Left lung (tissue), 14 donors: ENCODE measurements at places on chromosomes 13 and 19. TPM values are rescaled to one million over a fixed set of nuclear protein-coding genes. Genes with fewer than 3 reads are reported as not detected.

DNA sequence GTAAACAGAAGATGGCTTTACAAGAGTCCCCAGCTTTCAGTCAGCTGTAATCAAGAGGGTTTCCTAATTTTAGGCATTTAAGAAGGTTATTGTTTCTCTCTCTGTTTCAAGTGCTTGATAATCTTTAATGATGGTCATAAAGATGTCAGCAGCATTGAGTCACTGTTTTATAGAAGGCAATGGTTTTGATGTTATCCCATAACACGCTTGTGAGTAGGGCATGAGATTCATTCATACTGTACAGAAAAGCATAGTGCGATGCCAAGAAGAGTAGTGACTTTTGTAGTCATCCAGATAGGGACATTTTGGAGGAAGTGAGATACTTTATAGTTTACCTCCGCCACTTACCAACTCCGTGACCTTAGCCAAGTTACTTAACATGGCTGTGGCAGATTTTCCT is 364.2 kb upstream of the SLC10A2 start:
- no peaks in the 10 kb centered on the region for H3K27me3 ChIP-seq
- no peaks in the 10 kb centered on the region for H3K36me3 ChIP-seq
- DNase-seq: no peak
- H3K27ac ChIP-seq: no peak overlapping the region

DNA sequence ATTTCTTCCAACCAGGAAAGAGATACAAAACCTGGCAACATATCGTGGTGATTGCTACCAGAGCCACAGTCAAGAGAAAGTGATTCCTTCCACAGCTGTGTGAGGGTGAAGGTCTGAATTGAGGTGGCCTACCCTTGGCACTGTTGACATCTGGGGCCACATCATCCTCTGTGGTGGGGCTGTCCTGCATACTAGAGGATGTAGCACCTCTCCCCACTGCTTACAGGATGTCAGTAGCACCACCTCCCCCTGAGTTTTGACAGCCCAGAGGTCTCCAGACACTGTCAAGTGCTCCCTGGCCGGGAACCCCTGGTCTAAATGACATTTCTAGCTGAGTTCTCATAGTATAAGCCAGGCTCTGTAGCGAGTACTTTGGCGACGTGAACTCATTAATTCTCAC is 15.5 kb downstream of the PTGER1 start:
- no peak overlapping the region for H3K27ac ChIP-seq
- no peaks in the 10 kb centered on the region for H3K27me3 ChIP-seq
- no peaks in the 10 kb centered on the region for H3K36me3 ChIP-seq
- no peaks in the 10 kb centered on the region for H3K4me1 ChIP-seq

Gene PGLYRP1
- total RNA-seq: 0.38 TPM

- H3K27me3 ChIP-seq: no peaks in the 10 kb centered on the region
- peaks cover 3% of the 10 kb centered on the region for H3K4me1 ChIP-seq
- H3K27ac ChIP-seq: no peak overlapping the region
- no peak overlapping the region for H3K4me3 ChIP-seq
- H3K36me3 ChIP-seq: no peaks in the 10 kb centered on the region
These were observed 80.4 kb downstream of the LRCH1 start for GRCh38 chr13:46633416-46633815.

Gene BST2
- total RNA-seq: 104 TPM

GRCh38 chr13:92187378-92187989 is 789.1 kb downstream of the GPC5 start:
- H3K27me3 ChIP-seq: no peaks in the 10 kb centered on the region
- no peak overlapping the region for H3K4me3 ChIP-seq
- no peaks in the 10 kb centered on the region for H3K4me1 ChIP-seq

- H3K27ac ChIP-seq: peak overlapping the region; percentile 74
- peak overlapping the region; percentile 3 for H3K4me3 ChIP-seq
- no peaks in the 10 kb centered on the region for H3K27me3 ChIP-seq
- no peaks in the 10 kb centered on the region for H3K36me3 ChIP-seq
- DNase-seq: peak; percentile 66
These were observed 19.7 kb downstream of the CEACAM16 start for GRCh38 chr19:44718441-44719261.

GRCh38 chr13:49953560-49953959 is 17.4 kb upstream of the SPRYD7 start:
- H3K36me3 ChIP-seq: no peaks in the 10 kb centered on the region
- no peak overlapping the region for H3K4me3 ChIP-seq
- DNase-seq: no peak
- H3K27me3 ChIP-seq: no peaks in the 10 kb centered on the region
- no peak overlapping the region for H3K27ac ChIP-seq

Gene NCR1
- total RNA-seq: 2.6 TPM

DNA sequence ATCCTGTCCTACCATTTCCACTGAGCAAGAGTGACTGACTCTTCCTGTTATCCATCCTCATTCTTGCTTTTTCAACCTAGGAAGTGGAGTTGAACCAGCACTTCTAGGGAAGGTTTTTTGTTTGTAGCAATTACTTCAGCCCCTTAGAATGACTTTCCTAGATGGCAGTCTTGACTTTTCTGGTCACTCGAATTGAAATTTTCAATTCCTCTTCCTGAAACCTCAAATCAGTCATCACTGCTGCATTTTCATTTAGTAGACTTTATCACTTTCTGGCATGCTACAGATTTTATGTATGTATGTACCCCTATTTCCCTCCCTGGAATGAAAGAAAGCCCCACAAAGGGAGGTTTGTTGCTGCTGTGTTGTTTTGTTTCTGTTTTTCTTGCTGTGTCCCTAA is 915.9 kb downstream of the PCDH17 start:
- H3K36me3 ChIP-seq: no peaks in the 10 kb centered on the region
- H3K4me3 ChIP-seq: no peak overlapping the region
- H3K4me1 ChIP-seq: no peaks in the 10 kb centered on the region
- DNase-seq: no peak
- no peaks in the 10 kb centered on the region for H3K27me3 ChIP-seq
- no peak overlapping the region for H3K27ac ChIP-seq

Gene LRRC25
- total RNA-seq: 53.7 TPM

Gene IRGC
- total RNA-seq: not detected

- H3K36me3 ChIP-seq: no peaks in the 10 kb centered on the region
- peak overlapping the region; percentile 20 for H3K27ac ChIP-seq
- H3K27me3 ChIP-seq: peaks cover 4% of the 10 kb centered on the region
These were observed 2.4 kb upstream of the RGL3 start for GRCh38 chr19:11421371-11422098.

Gene LINGO3
- not detected for total RNA-seq

GRCh38 chr19:54893406-54893805 is 12.5 kb upstream of the NCR1 start:
- peaks cover 39% of the 10 kb centered on the region for H3K36me3 ChIP-seq
- no peaks in the 10 kb centered on the region for H3K4me1 ChIP-seq
- no peaks in the 10 kb centered on the region for H3K27me3 ChIP-seq
- no peak overlapping the region for H3K4me3 ChIP-seq

DNA sequence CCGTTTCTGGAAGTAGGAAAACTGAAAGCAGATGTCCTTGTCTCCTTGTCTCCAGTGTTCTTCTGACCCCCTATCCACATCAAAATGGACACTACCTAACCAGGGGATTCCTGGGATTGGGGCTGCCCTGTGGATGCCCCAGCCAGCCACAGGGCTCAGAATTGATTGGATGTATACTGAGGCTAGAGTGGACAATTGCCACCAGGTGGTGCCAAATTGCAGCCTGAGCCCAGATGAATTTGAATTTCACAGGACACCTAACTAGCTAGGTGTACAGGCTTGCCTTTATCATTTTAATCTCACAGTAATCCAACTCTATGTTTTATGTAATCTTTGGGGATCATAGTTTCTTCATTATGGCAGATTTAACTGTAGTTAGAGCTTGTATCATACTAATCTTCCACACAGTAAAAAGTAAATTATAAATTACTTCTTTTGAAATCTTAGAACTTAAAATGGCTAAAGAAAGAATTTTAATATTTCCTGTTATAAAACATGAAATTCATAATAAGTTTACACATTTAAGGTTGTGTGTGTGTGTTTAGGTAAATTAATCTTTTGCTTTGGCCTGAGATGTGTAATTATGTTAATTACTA is 58.0 kb downstream of the PIBF1 start:
- H3K27me3 ChIP-seq: no peaks in the 10 kb centered on the region
- no peak overlapping the region for H3K27ac ChIP-seq
- no peak overlapping the region for H3K4me3 ChIP-seq
- peak; percentile 40 for DNase-seq
- H3K36me3 ChIP-seq: no peaks in the 10 kb centered on the region
- H3K4me1 ChIP-seq: no peaks in the 10 kb centered on the region

GRCh38 chr13:65461590-65461989 is 1768.5 kb downstream of the PCDH9 start:
- no peaks in the 10 kb centered on the region for H3K27me3 ChIP-seq
- H3K4me1 ChIP-seq: no peaks in the 10 kb centered on the region
- no peak overlapping the region for H3K4me3 ChIP-seq
- H3K27ac ChIP-seq: no peak overlapping the region
- no peaks in the 10 kb centered on the region for H3K36me3 ChIP-seq

- H3K27me3 ChIP-seq: no peaks in the 10 kb centered on the region
- no peak for DNase-seq
- no peaks in the 10 kb centered on the region for H3K36me3 ChIP-seq
- H3K4me3 ChIP-seq: no peak overlapping the region
- no peaks in the 10 kb centered on the region for H3K4me1 ChIP-seq
- no peak overlapping the region for H3K27ac ChIP-seq
These were observed 860.6 kb downstream of the GPC5 start for GRCh38 chr13:92259046-92259445.

- H3K36me3 ChIP-seq: no peaks in the 10 kb centered on the region
- no peak for DNase-seq
- H3K27ac ChIP-seq: no peak overlapping the region
These were observed 33.5 kb downstream of the CLEC17A start for GRCh38 chr19:14616407-14616806.

- no peak for DNase-seq
- H3K36me3 ChIP-seq: peaks cover 99% of the 10 kb centered on the region
- no peak overlapping the region for H3K4me3 ChIP-seq
- H3K27me3 ChIP-seq: no peaks in the 10 kb centered on the region
- no peaks in the 10 kb centered on the region for H3K4me1 ChIP-seq
These were observed 31.8 kb downstream of the PEX11G start for GRCh38 chr19:7456964-7457541.

GRCh38 chr13:42864952-42865767 is 83.8 kb downstream of the FAM216B start:
- no peaks in the 10 kb centered on the region for H3K27me3 ChIP-seq
- H3K36me3 ChIP-seq: no peaks in the 10 kb centered on the region
- H3K27ac ChIP-seq: peak overlapping the region; percentile 39
- H3K4me1 ChIP-seq: no peaks in the 10 kb centered on the region

- no peak overlapping the region for H3K27ac ChIP-seq
- no peaks in the 10 kb centered on the region for H3K27me3 ChIP-seq
- DNase-seq: no peak
These were observed 415.4 kb upstream of the KLHL1 start for GRCh38 chr13:70523622-70524021.

DNA sequence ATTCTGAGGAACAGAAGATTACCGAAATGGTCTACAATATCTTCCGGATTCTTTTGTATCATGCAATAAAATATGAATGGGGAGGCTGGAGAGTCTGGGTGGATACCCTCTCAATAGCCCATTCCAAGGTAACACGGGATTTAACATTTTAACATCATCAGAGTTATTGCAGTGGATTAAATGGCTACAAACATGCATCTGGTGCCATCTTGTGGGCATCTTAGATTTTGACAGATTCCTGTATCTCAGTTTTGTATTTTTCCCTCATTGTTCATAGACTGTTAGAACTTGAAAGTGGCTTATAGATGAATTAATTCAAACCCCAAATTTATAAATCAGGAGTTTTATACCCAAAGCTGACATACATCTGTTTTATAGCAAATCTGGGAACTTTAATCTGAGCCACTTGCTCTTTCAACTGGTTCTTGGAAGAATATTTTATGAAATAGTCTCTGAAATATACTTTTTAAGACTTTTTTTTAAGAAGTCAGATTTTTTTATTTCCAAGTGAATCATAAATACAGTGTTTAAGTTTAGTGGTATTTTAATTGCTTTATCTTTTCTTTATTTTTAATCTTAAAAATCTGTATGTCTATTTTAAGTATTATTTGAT is 215.2 kb downstream of the NBEA start:
- no peak for DNase-seq
- no peaks in the 10 kb centered on the region for H3K4me1 ChIP-seq
- no peak overlapping the region for H3K4me3 ChIP-seq
- H3K27ac ChIP-seq: no peak overlapping the region
- H3K36me3 ChIP-seq: no peaks in the 10 kb centered on the region
- no peaks in the 10 kb centered on the region for H3K27me3 ChIP-seq

Gene PLPP2
- total RNA-seq: 13.8 TPM

- H3K27me3 ChIP-seq: peaks cover 93% of the 10 kb centered on the region
- no peaks in the 10 kb centered on the region for H3K36me3 ChIP-seq
- DNase-seq: no peak
These were observed 9.4 kb downstream of the URAD start for GRCh38 chr13:27979001-27979643.

Gene KLF5
- total RNA-seq: 34.4 TPM

DNA sequence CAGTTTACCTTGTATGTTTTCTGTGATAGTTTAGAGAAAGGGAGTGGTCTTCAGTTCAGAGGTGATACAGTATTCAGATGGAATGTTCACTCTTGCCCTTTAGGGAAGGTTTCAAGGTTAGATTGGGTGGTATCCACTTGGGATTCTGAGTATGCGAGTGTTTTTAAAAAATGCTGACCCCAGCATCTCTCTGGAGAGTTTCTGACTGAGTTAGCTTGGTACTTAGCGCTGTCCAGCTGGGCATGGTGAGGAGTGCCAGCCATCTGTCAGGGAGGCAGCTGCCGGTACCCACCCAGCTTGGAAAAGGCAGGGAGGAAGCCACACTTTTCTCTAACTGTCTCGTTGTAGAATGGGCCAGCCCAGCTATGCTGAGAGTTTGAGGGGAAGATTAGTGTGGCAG is 63.3 kb downstream of the ARHGEF7 start:
- no peaks in the 10 kb centered on the region for H3K4me1 ChIP-seq
- H3K27ac ChIP-seq: peak overlapping the region; percentile 68
- no peaks in the 10 kb centered on the region for H3K36me3 ChIP-seq
- no peak for DNase-seq

DNA sequence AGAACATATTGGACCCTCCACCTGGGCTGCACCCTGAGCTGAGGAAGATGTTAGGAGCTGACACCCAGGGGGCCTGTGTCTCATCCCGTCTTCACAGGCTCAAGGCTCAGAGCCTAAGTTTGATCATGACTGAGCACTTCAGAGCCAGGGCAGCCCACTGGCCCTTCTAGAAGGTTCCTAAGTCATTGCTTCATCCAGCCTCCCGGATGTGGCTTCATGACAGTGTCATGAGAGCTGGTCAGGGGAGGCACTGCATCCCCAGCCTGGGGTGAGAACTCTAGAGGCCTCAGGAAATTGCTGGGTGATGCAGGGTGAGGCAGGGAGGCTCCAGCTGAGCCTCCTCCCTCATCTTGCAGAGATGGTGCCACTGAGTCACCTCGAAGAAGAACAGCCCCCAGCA is 24.9 kb upstream of the PIK3R2 start:
- H3K36me3 ChIP-seq: peaks cover 96% of the 10 kb centered on the region
- DNase-seq: no peak
- no peak overlapping the region for H3K27ac ChIP-seq
- H3K27me3 ChIP-seq: no peaks in the 10 kb centered on the region

DNA sequence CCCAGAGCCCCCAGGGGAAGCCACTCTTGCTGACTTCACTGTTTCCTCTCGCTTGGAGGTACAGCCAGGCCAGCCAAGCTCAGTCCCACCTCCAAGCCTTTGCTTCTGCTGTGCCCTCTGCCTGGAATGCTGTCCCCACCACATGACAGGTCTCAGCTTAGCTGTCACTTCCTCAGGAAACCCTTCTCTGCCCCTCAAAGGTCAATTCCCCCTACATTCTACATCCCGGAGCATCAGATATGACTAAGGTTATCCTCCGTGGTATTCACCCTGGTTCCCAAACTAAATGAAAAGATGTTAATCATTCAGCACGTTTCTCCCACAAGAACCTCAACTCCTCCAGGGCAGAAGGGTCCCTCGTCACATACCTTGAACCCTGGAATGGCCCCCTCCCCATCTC is 53.5 kb downstream of the PTPRS start:
- no peaks in the 10 kb centered on the region for H3K27me3 ChIP-seq
- peaks cover 2% of the 10 kb centered on the region for H3K4me1 ChIP-seq
- no peak overlapping the region for H3K27ac ChIP-seq
- H3K4me3 ChIP-seq: no peak overlapping the region
- DNase-seq: no peak
